ENCODE measurements at places on chromosomes 2 and 18. TPM values are rescaled to one million over a fixed set of nuclear protein-coding genes. Genes with fewer than 3 reads are reported as not detected.

The IL36RN gene
- total RNA-seq, result 0.13 TPM

The CMPK2 gene
- total RNA-seq, result 1.00 TPM

The ACOXL gene
- total RNA-seq, result not detected

The CXCR2 gene
- total RNA-seq, result not detected

The SYT4 gene
- total RNA-seq, result not detected

The OR6B2 gene
- not detected for total RNA-seq
